ENCODE measurements at places on chromosomes 16 and 17.

DNA sequence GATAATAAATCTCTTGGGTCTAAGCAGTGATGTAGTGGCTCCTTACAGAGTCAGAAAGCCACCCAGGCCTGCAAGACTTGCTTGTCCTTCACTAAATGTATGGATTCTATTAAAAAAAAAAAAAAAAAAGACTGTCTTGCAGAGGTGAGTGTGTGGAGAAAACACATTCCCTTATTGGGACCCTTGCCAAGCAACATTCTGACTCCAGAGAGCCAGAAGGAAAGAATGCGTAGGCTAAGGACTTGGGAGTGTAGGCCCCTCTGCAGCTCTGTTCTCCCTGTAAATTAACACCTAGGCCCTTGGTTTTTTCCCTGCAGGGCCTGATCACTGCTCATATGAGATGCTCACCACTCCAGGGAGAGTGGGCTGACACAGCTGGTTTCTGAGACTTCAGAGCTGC lies 17.8 kb downstream of the SCPEP1 start:
- DNase-seq: no peak

DNA sequence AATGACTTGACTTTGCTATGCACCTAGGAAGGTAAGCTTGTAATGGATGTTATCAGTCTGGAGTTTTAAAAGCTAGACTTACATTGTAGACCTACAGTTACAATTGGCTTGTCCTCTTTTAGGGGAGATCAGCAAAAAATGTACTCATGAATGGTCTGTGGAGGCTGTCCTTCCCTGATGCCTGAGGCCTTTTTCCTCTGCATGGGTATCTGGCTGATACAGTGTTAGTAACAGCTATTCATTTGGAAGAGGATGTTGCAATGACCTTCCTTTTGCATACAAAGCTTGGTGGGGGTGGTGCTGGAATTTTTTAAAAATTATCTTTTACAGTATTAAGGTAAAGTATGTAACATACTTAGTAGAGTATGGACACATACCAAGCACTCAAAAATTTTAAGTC lies 525.5 kb downstream of the KIF2B start:
- no peak for DNase-seq

- DNase-seq: no peak
Measured at GRCh38 chr16:19938536-19938935, 53.9 kb upstream of the GPRC5B start.

DNA sequence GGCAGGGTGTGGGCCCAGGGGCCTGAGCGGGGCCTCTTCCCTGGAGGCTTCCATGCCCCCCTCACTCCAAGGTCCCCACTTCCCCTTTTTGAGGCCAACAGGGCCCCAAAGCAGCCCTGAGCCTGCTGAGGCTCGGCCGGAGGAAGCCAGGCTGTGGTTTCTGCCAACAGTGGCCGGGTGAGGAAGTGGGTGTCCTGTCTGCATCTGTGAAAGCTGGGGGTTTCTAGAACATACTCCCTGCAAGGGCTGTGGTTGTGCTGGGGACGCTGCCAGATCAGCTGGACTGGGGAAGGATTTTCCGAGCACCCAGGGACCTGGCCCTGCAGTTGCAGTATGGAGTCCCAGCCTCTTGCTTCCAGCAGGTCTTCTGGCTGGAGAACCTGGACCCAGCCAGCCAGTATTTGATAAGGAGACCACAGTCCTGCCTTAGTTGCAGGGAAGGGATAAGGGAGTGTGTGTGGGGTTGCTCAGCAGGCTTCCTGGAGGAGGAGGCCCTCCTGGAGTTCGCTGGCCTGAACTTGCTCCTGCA lies 15.7 kb downstream of the ADCY7 start:
- DNase-seq: no peak

DNA sequence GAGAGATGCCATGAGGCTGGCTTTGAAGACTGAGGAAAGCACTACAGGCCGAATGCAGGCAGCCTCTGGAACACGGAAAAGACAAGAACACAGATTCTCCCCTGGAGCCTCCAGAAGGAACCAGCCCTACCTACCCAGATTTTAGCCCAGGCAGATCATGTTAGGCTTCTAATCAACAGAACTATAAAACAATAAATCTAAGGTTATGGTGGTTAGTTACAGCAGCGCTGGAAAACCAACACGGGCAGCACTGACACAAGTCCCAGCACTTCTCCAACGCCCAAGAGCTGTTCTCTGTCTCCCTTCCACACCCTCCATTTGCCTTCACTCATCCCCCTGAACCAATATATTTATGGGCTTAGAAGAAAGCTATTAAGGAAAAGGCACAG lies 7.5 kb downstream of the ANKRD11 start:
- DNase-seq: no peak

DNA sequence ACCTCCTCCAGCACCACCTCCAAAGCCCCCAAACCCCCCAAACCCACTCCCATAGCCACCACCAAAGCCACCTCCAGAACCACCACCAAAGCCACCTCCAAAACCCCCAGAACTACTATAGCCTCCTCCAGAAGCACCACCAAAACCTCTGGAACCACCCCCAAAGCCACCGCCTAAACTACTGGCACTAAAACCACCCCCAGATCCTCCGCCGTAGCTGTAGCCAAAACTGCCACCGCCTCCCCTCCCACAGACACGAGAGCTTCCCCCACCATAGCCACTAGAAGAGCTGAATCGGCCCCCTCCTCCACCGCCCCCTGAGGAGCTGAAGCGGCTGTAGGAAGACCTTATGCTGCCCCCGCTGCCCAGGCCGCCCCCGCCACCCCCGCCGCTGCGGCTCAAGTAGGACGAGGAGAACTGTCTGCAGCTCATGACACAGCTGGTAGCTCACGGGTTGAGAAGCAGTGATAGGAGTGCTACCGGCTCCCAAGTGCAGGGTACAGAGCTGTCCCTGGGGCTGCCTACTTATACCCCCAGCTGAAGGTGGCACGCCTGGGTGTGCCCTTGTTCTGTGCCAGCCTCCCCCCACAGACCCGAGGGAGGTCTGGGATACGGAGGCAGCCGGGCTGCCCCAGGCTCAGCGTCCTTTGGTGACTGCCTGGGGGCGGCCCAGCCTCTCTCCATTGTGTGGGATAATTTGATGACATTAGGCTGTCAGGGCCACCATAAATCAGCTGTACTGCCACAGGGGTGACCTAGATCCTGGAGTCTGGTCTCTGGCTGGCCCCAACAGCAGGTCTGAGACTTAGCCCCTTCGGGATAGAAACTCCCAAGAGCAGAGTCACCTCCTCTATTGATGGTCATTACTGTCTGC lies at the start of gene KRT9:
Gene KRT9 (minus strand): TSS at position 499 of the 874 bp plus-strand sequence. CDS start 67 bp downstream, at position 432.
- DNase-seq: no peak

DNA sequence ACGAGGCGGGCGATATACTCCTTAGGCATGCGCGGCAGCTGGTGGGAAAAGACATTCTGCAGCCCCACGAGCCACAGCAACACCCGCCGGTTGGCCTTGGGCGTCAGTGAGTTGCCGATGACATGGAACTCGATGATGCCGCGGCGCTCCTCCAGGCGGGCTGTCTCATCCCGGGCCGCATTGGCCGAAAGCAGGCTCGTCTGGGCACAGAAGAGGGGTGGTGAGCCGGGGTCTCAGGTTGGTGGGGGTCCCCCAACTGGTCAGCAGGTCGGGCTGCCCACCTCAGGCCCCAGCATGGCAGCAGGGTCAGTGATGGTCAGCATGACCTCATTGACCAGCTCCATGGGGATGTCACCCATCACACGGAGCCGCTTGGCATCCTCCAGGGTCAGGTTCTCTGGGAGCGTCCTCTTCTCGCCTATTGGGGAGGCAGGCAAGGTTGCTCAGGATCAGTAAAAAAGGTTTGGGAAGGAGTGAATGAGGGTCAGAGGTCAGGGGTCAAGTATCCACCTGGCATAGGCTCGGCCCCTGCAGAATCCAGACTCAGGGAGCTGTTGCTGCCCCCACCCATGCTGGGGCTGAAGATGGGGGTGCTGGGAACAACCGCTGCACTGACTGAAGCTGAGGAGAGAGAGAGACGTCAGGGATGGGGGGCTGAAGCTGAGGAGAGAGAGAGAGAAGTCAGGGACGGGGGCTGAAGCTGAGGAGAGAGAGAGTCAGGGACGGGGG lies 3.6 kb downstream of the KAT2A start:
- no peak for DNase-seq

GRCh38 chr17:74833501-74834377 lies 25.9 kb downstream of the GRIN2C start:
- no peak for DNase-seq

GRCh38 chr17:7094652-7095019 lies 14.6 kb upstream of the CLEC10A start:
- DNase-seq: no peak

Data from NCI-H2029 treated with DMSO at 0.1 percent for 48 hours (cell line).